ENCODE measurements at places on chromosomes 6 and 20.

- H3K4me3 ChIP-seq, result no peak overlapping the region
- H3K36me3 ChIP-seq, result no peaks in the 10 kb centered on the region
- H3K27ac ChIP-seq, result no peak overlapping the region
- H3K27me3 ChIP-seq, result no peaks in the 10 kb centered on the region
Measured at GRCh38 chr20:53786445-53787267, 193.0 kb upstream of the ZNF217 start.

DNA sequence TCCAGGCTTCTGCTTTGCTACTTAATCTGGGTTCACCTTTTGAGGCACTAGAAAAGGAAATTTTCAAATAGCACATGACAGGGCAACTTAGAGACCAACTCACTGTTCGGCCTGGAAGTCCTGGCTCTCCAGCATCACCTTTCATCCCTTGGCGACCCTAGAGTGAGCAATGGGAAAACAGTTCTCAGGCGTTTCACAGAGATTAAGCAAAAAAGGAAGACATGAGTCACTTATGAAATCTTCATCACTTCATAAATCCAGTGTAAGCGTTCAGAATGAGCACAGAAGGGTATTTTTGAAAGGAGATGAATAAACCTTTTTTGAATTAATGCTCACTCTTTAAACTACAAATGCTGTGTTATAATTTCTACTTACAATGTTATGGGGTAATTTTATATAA, 104.0 kb downstream of the COL12A1 start:
- no peak overlapping the region for H3K4me3 ChIP-seq
- no peaks in the 10 kb centered on the region for H3K27me3 ChIP-seq
- no peak overlapping the region for H3K27ac ChIP-seq
- no peaks in the 10 kb centered on the region for H3K4me1 ChIP-seq

GRCh38 chr20:19482726-19483125, 270.3 kb downstream of the SLC24A3 start:
- H3K4me1 ChIP-seq, result no peaks in the 10 kb centered on the region
- no peaks in the 10 kb centered on the region for H3K27me3 ChIP-seq
- no peak overlapping the region for H3K4me3 ChIP-seq

DNA sequence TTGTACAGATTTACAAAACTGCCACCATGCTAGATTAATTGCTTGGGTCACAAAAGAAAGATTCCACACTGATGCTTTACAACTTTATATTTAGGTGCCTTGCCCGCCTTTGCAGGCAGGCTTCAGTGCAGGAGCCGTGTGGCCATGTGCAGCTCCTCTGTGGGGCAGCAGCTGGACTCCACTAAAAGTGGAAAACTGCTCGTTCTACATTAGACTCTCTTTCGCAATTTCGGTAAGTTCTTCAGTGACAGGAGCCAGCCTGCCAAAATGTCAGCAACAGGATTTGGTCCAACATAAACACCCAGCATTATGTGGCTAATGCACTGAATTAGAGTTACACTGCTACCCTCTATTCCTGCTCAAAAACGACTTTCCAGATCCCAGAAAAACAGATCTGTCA, 174.4 kb upstream of the KCNK16 start:
- H3K27ac ChIP-seq, result no peak overlapping the region
- H3K4me1 ChIP-seq, result no peaks in the 10 kb centered on the region
- H3K27me3 ChIP-seq, result no peaks in the 10 kb centered on the region
- H3K4me3 ChIP-seq, result no peak overlapping the region
- no peak for DNase-seq

DNA sequence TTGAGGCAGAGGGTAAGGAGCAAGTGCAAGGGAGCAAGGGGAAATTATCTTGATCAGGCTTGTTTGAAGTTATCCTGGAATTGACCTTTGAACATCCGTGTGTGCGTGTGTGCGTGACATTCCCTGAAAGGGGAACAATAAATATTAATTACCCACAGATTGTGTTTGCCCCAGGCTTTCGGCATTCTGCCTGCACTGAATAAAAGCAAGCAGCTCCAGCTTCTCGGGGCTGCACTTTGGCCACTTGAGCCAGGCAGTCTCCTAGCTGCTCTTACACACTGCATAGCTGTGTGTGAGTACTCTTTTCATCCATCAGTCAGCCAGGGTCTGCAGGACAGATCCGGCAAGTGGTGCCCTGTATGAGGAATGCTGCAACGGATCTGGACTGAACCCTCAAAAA, 107.7 kb upstream of the BTN3A2 start:
- peaks cover 14% of the 10 kb centered on the region for H3K4me1 ChIP-seq
- no peak overlapping the region for H3K4me3 ChIP-seq
- no peaks in the 10 kb centered on the region for H3K36me3 ChIP-seq
- no peak for DNase-seq

DNA sequence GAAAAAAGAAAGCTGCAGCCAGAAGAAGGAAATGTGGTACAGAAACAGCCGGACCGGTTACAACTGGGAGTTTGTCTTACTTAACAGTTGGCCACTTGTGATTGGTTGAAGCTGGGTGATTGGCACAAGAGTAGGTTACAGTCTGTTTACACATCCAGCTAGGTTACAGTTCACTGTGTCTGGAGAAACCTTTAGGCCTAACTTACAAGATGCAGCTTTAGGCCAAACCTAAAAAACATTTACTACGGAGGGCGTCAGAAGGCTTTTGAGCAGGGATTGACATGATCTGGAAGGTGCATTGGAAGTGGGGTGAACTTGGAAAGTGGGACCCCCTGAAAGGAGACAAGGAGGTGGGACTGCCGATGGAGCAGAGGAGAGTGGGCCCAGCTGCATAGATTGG, 122.3 kb downstream of the BANF2 start:
- H3K36me3 ChIP-seq, result no peaks in the 10 kb centered on the region
- H3K4me1 ChIP-seq, result no peaks in the 10 kb centered on the region
- no peak for DNase-seq
- H3K27me3 ChIP-seq, result no peaks in the 10 kb centered on the region
- H3K27ac ChIP-seq, result no peak overlapping the region

GRCh38 chr6:17923401-17923863, 64.0 kb downstream of the KIF13A start:
- no peak for DNase-seq
- H3K4me1 ChIP-seq, result no peaks in the 10 kb centered on the region
- no peak overlapping the region for H3K27ac ChIP-seq
- H3K36me3 ChIP-seq, result no peaks in the 10 kb centered on the region
- H3K4me3 ChIP-seq, result no peak overlapping the region

DNA sequence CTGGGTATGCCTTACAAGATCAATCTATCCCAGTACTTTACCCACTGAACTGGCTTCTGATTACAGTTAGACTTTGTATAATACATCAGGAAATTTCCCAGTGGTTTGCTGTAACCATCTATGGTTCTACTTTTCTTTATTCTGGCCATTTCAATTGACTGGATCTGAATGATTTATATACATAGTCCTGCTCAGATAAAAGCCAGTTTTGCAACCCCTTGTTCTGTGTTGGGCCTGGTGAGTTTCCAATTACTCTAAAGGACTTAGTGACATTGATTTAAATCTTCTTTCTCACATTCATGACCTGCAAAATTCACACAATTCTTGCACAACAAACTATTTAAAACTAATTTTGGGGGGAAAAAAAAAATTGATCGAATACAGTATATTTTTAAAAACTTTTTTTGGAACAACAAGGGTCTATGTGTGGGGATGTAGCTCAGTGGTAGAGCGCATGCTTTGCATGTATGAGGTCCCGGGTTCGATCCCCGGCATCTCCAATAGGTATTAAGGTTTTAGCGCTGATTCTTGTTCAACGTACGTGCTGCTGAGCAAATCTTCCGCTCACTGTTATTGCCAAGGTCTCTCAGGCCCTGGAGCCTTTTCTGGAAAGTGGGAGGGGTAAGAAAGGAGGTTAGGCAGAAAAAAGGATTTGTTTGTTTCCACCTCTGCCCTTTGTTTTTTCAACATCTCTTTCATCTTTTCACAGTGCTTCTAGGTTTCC, 117.5 kb downstream of the GPX5 start:
- DNase-seq, result no peak
- peaks cover 2% of the 10 kb centered on the region for H3K4me1 ChIP-seq
- peaks cover 14% of the 10 kb centered on the region for H3K27me3 ChIP-seq

DNA sequence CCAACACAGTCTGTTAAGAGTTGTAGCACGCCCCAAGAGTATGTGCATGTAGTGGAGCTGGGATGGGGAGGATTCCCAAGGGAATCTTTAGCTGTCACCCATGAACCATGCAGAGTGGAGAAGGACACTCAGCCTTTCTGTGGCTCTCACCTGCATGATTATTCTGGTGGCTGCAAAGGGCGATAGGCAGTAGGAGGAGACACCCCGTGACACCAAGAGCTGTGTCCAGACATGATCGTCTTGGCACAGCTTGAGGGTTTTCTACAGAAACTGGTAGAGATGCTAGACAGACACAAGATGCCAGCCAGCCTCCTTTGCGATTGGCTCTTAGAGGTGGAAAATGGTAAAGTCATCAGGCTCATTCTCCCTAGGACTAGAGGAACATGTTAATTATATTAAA, 3.1 kb upstream of the CSE1L start:
- no peak for DNase-seq
- H3K27ac ChIP-seq, result no peak overlapping the region
- H3K4me1 ChIP-seq, result peaks cover 35% of the 10 kb centered on the region
- no peaks in the 10 kb centered on the region for H3K36me3 ChIP-seq

DNA sequence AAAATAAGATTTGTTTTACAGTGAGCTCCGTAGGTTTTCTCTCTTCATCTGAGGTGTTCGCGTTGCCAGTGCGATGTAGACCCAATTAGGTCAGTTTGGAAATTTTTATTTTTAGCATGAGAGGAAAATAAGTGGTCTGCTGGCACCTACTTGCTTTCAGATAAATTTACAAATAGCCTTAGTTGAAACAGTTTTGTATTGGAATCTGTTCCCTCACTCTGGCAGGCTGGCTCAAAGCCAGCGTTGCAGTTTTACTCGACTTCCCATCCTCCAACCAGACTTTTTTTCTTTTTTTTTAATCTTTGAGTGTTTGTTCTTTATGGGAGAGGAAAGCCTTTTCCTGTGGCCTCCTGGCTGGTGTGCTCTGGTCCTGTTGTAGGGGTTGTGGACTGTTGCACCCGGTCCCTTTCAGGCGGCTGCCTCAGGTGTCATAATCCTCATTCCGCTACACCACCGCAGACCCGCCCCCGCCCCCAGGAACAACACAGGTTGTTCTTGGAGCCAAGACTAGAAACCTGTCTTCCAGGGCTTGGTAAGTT, 46.7 kb downstream of the TIAM2 start:
- no peak overlapping the region for H3K4me3 ChIP-seq
- H3K4me1 ChIP-seq, result no peaks in the 10 kb centered on the region
- DNase-seq, result no peak
- no peaks in the 10 kb centered on the region for H3K27me3 ChIP-seq

GRCh38 chr6:150276937-150277742, 91.7 kb upstream of the IYD start:
- no peaks in the 10 kb centered on the region for H3K4me1 ChIP-seq
- H3K36me3 ChIP-seq, result no peaks in the 10 kb centered on the region
- H3K27ac ChIP-seq, result no peak overlapping the region
- DNase-seq, result no peak

DNA sequence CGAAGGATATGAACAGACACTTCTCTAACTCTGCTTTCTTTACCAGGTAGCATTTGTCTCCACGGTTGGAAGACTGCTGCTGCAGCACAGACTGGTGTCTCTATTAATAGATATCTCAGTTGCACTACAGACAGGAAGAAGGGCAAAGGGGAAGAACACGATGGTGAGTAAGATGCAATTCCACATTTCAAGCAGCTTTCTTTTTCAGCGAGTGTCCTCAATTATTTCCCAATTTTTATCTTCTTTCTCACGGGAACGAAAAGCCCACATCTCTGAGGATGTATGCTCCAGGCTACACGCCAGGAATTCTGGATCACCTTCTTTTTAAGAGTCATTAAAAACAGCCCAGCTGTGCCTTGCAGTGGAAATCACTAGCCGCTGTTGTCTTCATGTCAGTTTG, 311.6 kb upstream of the ECI2 start:
- no peak overlapping the region for H3K27ac ChIP-seq
- no peak for DNase-seq
- H3K4me1 ChIP-seq, result no peaks in the 10 kb centered on the region
- H3K4me3 ChIP-seq, result no peak overlapping the region

GRCh38 chr6:3226481-3227362, 731 bp downstream of the TUBB2B start:
- no peaks in the 10 kb centered on the region for H3K36me3 ChIP-seq
- peaks cover 51% of the 10 kb centered on the region for H3K4me1 ChIP-seq
- H3K27ac ChIP-seq, result no peak overlapping the region
- DNase-seq, result peak; percentile 47

DNA sequence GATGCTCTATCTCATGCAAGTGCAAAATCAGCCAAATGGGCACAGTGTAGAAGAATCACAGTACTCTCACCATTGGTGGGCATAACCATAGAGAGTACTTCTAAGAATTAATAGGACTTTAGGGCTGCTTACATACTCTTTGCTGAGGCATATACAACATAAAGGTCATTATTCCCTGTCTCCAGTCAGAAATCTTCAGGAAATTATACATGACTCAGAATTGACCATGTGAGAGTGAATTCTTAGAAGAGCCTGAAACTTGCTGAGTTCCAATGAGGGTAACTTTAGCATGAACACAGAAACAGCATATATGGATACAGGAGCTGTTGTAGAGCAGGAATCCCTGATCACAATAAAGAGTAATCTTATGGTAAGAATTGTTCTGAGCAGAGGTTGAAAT, 498.7 kb downstream of the TENT5A start:
- no peak overlapping the region for H3K4me3 ChIP-seq
- DNase-seq, result no peak
- H3K27me3 ChIP-seq, result no peaks in the 10 kb centered on the region
- H3K4me1 ChIP-seq, result no peaks in the 10 kb centered on the region
- no peaks in the 10 kb centered on the region for H3K36me3 ChIP-seq

DNA sequence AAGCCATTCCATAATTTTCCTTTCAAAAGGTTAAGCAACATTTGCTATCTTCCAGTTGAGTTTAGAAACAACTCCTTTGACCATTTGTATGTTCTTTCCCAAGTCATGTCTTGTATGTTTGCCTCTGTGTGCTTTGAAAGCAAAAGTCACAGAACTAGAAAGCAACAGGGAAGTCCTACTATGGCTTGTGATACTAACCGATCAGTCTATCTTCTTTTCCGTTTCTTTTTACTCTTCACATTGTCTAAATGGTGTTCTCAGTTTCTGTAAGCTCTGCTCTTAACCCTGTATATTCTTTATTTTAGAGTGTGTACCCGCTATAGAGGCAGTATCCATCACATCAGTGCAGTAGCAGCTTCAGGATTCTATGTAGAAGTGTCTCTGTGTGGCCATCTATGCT, 32.9 kb downstream of the TMEM244 start:
- H3K27ac ChIP-seq, result no peak overlapping the region
- no peaks in the 10 kb centered on the region for H3K4me1 ChIP-seq
- no peak for DNase-seq

GRCh38 chr6:167565388-167565787, 240.5 kb downstream of the TTLL2 start:
- H3K4me3 ChIP-seq, result no peak overlapping the region
- no peak for DNase-seq
- H3K27ac ChIP-seq, result no peak overlapping the region
- no peaks in the 10 kb centered on the region for H3K36me3 ChIP-seq
- H3K4me1 ChIP-seq, result no peaks in the 10 kb centered on the region

GRCh38 chr6:15330174-15330944, 84.5 kb downstream of the JARID2 start:
- H3K36me3 ChIP-seq, result no peaks in the 10 kb centered on the region
- peaks cover 64% of the 10 kb centered on the region for H3K4me1 ChIP-seq
- DNase-seq, result no peak
- H3K4me3 ChIP-seq, result no peak overlapping the region
